Left cardiac atrium (tissue), 4 donors: ENCODE measurements at places on chromosomes 6 and 20.

- DNase-seq: no peak
Measured at GRCh38 chr6:149220882-149221773, 96.4 kb upstream of the TAB2 start.

DNA sequence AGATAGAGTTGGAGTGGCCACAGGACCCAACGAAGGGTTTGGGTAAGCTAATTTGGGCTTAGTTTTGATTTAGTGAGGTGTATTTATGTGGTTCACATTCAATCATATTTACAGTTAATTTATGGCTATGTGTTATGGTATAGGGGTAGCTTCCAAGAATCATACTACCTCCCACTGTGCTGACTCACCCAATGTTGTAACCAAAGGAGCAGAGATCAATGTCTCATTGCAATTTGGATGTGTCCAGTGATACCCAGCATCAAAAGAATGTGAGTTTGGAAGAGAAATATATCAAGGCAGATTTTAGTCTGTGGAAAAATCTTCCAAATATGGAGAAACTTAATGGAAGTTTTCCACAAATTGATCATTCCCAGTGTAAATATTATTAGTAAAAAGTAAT is 25.3 kb upstream of the SMIM8 start:
- no peak for DNase-seq

GRCh38 chr6:136618086-136618485 is 67.9 kb upstream of the MAP7 start:
- DNase-seq: no peak

DNA sequence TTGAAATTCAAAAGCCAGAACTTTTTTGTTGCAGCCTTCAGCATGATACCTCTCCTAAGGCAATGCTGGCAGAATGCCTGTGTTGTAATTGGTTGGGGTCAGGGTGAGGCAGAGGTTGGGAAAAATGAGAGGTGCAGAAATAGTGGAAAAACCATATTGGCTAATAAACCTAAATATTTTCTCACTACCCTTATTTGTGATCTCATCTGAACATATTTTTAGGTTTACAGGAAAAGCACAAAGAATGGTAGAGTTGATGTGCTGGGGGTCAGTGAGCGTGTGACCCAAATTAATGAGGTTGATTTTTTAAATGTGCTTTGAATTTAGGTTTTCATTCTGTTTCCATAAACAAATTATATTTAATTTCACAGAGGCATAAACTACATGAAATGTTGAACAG is 437.3 kb downstream of the HDGFL1 start:
- DNase-seq: no peak

DNA sequence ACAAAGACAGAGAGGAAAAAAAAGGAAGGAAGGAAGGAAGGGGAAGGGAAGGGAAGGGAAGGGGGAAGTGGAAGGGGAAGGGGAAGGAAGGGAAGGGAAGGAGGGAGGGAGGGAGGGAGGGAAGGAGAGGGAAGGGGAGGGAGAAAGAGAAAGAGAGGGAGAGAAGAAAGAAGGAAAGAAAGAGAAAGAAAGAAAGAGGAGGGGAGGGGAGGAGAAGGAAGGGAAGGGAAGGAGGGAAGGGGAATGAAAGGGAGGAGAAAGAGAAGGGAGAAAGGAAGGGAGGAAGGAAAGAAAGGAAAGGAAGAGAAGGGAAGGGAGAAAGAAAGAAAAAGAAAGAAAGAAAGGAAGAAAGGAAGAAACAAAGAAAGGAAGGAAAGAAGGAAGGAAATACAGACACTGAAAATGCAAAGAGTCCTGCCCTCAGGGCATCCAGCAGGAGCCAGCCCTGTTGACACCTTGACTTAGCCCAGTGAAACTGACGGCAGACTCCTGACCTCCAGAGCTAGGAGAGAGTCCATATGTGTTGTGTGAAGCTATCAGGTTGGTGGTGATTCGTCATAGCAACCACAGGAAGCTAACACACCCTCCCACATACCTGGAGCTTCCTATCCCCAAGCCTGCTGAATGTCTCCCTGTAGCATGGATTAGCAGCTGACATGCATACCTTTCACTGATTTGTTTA is 58.7 kb upstream of the SULF2 start:
- DNase-seq: no peak

DNA sequence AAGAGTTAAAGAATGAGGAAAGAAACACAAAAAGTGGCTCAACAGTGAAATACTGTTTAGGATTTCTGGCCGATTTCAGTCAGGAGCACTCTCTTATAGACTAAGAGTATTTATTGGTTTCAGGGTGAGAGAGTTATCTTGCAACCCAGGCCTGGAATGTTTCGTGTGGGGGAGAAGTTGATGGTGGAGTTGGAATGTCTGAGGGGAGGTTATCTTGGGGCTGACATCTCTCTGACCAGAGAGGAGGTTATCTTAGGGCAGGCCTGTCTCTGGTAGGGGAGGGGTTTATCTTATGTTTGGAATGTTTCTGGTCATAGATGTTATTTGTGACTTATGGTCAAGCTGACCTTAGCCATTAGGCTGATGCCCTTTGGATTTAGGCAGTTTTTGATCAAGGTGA is 80.3 kb downstream of the HTR1B start:
- DNase-seq: no peak

DNA sequence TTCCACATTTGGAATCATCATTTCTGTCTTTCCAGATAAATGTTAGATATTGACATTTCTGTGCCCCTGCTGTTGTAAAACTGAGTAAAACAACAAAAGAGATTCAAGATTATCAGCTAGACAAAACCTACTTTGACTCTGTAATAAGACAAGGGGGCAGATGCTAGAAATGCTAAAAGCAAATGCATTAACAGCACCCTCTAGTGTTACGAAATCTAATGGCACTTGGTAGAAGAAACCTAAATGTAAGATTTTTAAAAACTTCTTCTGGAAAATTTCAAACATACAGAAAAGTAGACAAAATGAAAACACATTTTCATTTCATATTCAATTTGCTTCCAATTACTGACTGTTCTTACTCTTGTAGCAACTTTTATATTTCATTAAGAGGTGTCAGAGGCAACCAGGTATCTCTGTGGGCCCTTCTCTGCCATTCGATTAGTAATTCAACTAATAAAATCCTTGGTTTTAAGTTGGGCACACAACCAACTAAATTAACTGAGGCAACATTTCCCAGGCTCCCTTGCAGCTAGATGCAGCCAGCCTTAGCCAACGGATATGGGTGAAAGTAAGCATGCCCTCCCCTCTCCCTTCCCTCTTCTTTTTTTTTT is 45.0 kb downstream of the SLC23A2 start:
- DNase-seq: no peak

DNA sequence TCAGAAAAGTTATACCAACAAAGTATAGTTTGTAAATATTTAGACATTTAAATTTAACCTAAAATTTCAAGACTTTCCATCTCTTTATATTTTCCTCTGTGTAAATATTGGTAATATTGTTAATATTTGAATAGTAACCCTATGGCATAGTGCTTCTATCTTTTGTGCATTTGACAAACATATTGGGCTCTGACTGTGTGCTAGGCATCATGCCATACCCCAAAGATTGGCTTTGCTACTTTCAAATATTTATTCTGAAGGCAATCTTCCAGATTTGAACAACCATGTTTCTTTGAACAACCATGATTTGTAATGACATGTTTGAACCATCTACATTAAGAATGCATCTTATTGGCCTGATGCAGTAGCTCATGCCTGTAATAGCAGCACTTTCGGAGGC is 15.5 kb upstream of the PRDM1 start:
- DNase-seq: no peak

GRCh38 chr20:21377701-21378100 is 19.6 kb downstream of the NKX2-4 start:
- no peak for DNase-seq
